ENCODE measurements at places on chromosomes 12 and 14.
A peak's percentile ranks its signal among the peaks of the same experiment; 100 is the strongest.

DNA sequence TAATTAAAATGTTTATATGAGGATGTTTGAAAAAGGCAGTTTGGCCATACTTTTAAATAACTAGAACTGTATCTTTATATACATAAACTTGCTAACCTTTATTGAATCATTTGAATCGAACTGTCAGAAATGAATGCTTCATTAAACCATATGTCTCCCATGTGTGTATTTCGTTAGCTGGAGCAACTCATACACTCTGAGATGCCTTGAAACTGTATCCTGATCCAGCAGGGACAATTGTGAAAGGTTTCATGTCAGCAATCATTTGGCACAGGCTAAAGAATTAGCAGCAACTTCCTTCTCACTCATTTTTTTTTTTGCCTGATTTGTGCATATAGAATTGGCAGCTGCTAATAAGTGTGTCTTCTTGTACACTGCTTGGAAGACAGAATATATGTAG lies 109.9 kb downstream of the NAV3 start:
- DNase-seq, result no peak

- DNase-seq, result peak; percentile 70
These were observed 135.3 kb downstream of the PRKCH start for GRCh38 chr14:61456720-61457119.

DNA sequence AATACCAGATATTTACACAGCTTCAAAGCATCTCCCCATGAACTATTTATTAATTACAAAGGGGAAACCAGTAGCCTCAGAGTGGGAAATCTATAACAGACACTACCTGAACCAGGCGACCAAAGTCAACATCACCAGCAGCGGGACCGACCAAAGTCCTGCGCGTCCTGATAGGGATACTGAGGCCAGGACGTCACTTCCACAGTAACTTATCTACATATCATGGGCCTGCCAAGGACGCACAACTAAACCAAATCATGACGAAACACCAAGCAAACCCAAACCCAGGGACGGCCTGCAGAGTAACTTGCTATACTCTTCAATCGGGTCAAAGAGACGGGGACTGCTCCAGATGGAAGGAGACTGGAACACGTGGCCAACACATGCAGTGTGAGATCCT lies 26.0 kb upstream of the RIMBP2 start:
- no peak for DNase-seq

DNA sequence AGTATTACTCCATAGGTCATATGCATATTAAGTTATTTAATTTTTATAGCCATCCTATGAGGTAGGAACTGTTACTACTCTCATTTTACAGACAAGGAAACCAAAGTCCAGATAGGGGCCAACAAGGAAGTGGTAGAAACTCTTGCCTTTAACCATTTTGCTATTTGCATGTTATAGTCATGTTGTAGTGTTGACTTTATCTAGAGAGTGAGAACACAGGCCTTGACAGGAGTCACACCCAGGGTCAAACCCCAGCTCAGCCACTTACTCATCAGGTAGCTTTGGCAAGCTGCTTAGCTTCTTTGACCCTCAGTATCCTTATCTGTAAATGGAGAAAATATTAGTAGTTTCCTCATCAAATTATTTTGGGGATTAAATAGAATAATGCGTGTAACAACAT lies 156.2 kb downstream of the CAND1 start:
- no peak for DNase-seq

DNA sequence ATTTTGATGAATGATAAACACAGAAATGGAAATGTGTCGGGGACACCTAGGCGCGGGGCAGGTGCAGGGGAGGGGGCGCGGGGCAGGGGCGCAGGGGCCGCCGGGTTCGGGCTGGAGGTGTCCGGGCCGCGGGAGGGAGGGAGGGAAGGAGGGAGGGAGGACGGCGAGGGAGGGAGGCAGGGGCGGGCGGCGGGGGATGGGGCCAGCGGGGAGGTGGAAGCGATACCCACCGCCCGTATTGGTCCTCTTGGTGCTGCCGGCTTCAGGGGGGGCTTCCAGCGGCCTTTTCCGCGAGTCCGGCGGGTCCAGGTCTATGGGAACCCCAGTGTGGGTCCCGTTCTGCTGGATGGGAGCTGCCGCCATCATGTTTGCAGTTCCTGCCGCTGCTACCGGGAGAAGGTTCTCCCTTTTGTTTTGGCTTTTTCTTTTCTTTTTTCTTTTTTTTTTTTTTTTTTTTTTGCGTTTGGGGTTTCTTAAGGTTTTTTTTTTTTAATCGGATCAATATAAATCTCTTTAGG lies 703 bp downstream of the NOVA1 start:
- DNase-seq, result no peak

- peak; percentile 69 for DNase-seq
These were observed 22.6 kb downstream of the TCTN1 start for GRCh38 chr12:110636516-110636915.

DNA sequence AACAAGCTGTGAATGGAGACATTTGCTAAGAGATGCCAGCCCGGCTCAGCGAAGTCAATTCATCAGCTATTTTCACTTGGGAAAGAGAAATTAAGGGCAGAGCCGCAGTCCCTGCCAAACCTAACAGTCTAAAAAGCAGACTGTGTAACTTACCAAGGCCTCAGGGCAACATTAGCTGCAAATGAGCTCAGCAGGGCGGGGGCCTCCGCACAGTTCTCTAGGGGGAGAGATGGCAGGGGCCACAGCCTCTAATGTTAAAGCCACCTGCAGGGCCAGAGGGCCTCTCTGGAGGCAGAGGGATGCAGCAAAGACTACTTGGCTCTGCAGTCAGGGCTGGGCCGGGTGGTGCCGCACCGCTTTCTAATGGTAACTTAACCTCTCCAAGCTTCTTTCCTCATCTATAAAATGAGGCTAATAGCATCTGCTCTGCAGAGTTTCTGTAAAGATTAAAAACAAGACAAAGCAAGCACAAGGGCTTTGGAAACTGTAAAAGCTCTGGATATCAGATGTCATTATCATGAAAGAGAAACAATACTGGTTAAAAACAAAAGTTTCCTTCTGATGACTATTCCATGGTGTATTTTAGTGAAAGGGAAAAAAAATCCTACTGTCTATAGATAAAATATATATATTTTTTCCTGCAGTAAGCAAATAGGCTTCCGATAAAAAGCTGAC lies 13.4 kb upstream of the GPRC5A start:
- DNase-seq, result no peak

DNA sequence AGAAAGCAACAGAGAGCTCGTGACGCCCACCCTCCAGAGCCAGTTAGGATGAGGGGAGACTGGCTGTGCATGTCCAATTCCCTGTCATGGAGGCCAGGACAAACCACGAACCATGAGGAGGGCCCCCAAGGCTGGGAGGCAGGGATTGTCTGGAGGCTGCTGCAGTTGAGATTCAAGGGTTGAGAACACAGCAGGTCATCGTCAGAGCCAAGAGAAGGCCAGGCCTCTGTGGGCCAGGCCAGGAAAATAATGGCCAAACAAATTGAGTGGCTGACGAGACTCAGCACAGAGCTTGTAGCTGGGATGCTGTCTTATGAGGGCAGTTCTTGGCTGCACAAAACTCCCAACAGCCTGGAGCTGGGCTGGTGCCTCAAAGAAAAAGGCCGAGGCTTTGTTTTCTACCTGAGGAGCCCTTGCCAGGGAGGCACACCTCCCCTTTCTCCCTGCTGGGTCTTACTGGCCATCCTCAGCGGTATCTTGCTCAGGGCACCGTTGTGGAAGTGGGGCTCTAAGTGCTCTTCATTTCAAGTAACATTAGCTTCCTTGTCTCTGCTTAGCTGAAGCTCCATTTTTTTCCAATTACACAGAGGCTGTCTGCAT lies 665.9 kb downstream of the BCL11B start:
- no peak for DNase-seq

GRCh38 chr14:60179431-60179869 lies 14.3 kb upstream of the DHRS7 start:
- DNase-seq, result no peak

- DNase-seq, result peak; percentile 54
These were observed 11.1 kb downstream of the RIN3 start for GRCh38 chr14:92524602-92525185.

DNA sequence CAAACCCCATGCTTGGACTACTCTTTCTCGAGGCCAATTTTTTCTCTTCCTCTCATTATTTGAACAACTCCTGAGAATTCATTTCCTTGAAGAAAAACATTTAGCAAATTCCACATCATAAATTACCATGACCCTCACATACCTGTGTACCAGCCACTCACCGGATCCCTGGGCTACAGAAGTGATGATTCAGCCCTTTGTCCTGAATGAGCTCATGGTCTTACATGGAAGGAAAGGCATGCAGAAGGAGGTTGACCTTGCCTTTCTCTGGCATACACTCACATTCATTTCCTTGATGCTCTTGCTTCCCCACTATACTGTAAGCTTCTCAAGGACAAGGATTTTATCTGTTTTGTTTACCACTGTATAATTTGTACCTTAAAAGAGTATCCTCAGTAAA lies 191.5 kb downstream of the SLC5A8 start:
- DNase-seq, result no peak

- peak; percentile 13 for DNase-seq
These were observed 16.0 kb downstream of the METTL3 start for GRCh38 chr14:21494902-21495762.

GRCh38 chr12:65593239-65593701 lies 231.0 kb upstream of the HMGA2 start:
- no peak for DNase-seq

DNA sequence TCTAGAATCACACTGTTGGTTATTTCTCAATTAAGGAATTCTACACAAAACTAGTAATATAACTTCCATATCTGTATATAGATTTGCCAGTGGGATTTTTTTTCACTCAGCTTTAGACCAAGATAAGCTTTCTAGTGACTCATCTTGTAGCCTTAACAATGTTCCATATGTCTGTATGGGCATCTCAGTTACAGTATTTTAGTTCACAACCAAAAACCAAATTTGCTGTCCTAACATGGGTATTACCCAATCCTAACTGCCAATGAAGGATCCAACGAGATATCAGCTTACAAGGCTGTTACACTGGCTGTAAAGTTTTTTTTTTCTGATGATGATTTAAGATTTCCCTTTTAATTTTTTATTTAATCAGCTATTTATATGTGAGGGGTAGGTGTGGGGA lies 31.5 kb upstream of the KRR1 start:
- peak; percentile 79 for DNase-seq

DNA sequence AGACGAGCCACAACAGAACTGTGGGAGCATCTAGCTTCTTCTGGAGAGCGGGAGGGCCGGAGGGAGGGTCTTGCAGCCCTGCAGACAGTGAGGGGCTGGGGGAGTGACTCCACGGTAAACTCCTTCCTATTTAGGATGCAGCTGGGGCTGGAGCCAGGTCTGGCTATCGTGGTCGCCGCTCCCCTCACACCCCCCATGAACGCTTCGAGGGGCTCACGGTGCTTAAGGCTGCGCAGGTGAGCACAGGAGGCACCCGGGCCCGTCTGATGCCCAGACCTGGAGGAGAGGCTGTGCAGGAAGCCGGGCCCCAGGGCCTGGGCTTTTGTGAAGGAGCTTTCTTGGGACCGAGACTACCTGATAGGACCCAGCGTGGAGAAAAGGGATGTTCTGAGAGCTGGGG lies 3.9 kb upstream of the GNB3 start:
- DNase-seq, result no peak

DNA sequence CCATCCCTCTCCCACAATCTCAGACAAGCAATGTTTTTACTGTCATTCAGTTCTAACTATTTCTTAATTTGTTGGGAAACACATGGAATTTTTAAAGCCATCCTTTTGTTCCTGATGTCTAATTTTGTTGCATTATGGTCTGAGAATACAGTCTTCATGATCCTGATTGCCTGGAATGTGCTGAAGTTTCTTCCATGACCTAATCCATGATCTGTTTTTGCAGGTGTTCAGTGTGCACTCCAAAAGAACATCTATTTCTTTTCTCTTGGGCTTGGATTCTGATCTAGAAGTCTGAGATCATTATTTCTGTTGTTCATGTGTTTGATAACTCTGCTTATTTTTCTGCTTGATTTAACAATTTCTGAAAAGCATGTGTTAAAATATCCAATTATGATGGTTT lies 43.2 kb upstream of the PHC1 start:
- no peak for DNase-seq

- DNase-seq, result no peak
These were observed 136.3 kb downstream of the FOXG1 start for GRCh38 chr14:28902930-28903329.

DNA sequence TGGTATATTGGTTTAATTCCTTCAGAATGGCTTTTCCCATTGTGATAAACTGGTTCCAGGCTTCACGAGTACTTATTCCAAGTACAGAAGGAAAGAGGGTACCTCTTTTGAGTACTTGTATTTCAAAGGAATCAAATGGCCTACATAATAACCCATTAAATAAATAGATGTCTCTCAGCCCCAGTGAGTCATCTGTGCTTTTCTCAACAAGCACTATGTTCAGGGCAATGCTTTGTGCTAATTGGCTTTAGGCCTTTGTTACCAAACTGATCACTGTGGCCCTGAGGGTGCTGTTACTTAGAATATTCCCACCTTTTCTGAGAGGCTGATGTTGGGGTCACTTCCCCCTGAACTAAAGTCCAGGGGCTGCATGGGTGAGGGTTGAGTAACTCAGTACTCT lies 107.1 kb downstream of the LRRK2 start:
- DNase-seq, result no peak

DNA sequence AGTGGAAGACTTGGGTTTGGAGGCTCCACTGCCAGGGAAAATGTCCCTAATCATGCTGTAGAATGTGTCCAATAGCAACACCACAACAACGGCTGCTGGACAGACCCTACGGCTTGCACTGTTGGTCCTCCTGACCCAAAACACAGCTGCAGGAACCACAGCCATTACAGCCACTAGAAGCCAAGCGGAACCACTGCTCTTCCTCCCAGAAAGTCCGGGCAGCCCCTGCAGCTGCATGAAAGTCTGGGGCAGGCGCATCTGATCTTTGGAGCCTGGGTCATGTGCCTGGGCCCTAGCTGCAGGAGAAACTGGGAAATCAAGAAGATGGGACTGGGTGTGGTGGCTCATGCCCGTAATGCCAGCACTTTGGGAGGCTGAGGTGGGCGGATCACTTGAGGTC lies 124.7 kb upstream of the METAP2 start:
- no peak for DNase-seq

DNA sequence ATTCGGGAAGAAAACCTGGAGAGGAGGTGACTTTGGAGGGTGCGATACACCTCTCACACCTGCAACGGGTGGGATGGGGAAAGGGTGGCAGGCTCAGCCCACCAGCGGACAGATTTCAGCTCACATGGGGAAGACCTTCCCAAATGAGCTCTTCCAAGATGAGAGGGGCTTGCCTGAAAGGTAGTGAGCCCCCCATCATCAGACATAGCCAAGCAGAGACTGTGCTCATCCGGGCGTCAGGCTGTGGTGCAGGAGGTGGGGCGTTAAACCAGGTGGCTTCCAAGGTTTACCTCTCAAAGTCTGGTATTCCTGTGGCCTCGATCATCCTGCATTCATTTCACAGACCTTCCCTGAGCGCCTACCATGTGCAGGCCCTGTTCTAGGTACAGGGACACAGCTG lies 105.4 kb upstream of the FKBP4 start:
- no peak for DNase-seq

- peak; percentile 80 for DNase-seq
These were observed 26.3 kb upstream of the TCP11L2 start for GRCh38 chr12:106276032-106276740.

GRCh38 chr12:88580051-88580871 lies at the start of gene KITLG:
Gene KITLG (minus strand): TSS chr12:88580471. CDS start chr12:88580278, 193 bp downstream.
- peak; percentile 38 for DNase-seq

All from MV-4-11 (cell line).